Activated CD8-positive, alpha-beta memory T cell treated with anti-CD3 and anti-CD28 coated beads for 24 hours (primary cell): ENCODE measurements at places on chromosomes 5 and 9.

GRCh38 chr5:143231973-143232812 is 171.3 kb downstream of the NR3C1 start:
- DNase-seq, result no peak

DNA sequence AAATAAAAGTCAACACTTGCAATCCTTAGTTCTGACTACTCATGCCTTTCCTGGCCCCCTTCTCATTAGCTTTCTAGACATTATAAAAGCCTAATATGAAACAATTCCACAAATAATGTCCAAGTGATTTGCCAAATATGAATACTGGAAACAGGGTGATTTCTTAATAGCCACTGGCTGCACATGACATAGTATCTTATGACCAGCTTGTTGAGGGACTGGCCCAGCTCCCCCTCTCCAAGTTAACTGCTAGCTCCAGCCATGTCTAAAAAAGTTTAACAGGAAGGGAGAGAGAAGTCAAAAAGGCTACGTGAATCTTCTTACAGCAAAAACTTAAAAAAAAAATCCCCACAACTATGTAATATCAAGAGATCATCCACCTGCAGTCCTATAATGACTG is 1.5 kb downstream of the CERT1 start:
- DNase-seq, result no peak

DNA sequence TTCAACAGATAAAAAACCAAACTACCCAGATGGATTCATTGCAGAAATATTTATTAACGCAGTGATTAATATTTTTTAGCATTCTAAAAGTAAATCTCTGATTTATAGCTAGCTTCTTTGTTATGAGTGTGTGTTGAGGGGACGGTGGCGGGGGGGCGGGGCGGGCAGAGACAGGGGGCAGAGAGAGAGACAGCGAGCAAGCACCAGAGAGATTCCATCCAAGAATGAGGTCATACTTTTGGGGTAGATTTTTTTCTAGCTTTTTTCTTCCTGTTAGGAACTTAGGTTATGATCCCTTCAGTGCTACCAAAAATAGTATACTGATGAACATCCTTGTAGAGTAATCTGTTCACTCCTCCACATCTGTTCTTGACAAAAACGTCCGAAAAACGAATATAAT is 500 bp upstream of the ZNF883 start:
- DNase-seq, result no peak

GRCh38 chr5:20212701-20213100 is 224.7 kb upstream of the CDH18 start:
- no peak for DNase-seq

DNA sequence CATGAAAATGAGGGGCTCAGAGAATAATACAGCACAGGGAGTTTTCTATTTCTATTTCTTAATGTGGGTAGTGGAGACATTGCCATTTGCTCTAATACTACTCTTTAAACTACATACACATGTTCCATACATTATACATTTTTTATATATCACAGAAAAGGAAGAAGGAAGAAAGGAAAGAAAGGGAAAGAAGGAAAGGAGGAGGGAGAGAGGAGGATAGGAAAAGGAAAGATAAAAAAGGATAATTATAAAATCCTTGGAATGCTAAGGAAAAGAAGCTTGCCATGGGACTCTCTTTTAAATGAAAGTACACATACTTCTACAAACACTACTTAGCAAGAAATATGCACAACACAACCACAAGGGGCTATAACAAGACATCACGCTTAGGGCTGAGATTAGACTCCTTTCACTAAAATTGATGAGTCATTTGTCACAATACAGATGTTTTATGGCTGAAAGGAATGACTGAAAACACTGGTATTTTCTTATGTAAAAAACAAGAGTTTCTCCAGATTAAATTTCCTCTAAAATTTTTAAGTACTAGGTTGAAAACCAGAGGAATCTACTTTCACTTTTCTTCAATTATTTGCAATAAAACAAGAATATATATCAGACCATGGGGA is 219.8 kb downstream of the ARL15 start:
- no peak for DNase-seq

GRCh38 chr9:3027210-3027609 is 183.3 kb upstream of the PUM3 start:
- DNase-seq, result no peak

DNA sequence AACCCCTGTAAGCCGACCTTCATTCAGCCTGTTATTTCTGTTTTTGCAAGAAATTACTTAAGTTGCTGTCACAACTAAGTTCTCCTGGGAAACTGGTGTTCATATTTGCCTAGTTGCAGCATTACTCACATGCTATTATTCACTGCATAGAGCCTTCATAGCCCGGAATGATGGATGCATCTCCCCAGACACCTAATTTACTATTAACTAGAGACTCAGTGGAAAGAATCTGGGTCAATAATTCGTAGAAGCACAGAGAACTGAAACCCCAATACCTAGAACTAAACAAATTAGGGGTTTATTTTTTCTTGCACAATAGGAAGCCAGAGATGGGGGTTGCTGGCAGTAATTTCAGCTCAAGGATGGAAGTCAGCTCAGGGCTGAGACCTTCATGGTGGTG is 45.7 kb upstream of the FAM170A start:
- no peak for DNase-seq

GRCh38 chr5:133391354-133392136 is 220.8 kb downstream of the FSTL4 start:
- DNase-seq, result peak; percentile 32

GRCh38 chr5:135878156-135878620 is 17.5 kb downstream of the IL9 start:
- no peak for DNase-seq
